ENCODE measurements at places on chromosomes 12 and 14.

DNA sequence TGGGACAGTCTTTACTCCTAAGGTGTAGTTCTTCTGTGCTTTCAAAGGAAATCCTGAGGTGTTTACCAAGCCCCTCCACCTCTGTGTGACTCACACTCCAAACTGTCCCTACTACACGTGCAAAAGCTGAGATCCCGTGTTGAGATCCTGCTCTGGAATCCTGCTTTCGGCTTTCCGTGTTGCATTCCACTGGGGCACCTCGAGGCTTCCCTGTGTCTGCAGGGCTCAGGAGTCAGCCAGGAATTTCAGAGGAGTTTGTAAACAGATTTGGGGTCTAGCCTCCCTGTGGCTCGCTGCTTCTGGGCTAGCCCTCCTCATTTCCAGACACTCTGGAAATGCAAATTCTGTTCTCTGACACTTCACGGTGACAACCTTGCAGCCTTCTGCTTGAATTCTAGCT lies 48.4 kb downstream of the CACNA2D4 start:
- no peak for DNase-seq

- DNase-seq = no peak
These were observed 220.1 kb downstream of the GLT1D1 start for GRCh38 chr12:129073157-129073915.

GRCh38 chr12:111168009-111168900 lies 200.6 kb downstream of the PHETA1 start:
- no peak for DNase-seq

- no peak for DNase-seq
These were observed 258.4 kb downstream of the AKAP6 start for GRCh38 chr14:32587461-32587860.

GRCh38 chr12:95874452-95874851 lies 15.7 kb downstream of the SNRPF start:
- DNase-seq = no peak

GRCh38 chr14:92819011-92819597 lies 25.0 kb downstream of the GOLGA5 start:
- DNase-seq = no peak

DNA sequence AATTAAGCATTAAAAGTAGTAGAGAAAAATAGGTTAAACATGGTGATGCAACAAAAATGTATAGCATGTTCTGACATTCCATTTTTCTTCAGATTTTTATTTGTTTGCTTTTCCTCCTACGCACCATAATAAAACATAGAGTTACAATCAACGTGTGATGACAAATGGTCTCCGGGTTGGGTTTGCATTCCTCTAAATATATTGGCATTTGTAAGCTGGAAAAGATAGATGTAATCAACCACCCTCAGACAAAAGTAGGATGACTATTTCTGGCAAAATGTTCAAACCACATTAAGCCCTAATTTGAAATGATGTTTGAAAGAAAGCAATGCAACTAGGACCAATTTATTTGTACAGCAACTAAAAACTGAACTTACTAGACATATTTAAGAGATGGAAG lies 58.4 kb downstream of the SLC25A21 start:
- DNase-seq = no peak

DNA sequence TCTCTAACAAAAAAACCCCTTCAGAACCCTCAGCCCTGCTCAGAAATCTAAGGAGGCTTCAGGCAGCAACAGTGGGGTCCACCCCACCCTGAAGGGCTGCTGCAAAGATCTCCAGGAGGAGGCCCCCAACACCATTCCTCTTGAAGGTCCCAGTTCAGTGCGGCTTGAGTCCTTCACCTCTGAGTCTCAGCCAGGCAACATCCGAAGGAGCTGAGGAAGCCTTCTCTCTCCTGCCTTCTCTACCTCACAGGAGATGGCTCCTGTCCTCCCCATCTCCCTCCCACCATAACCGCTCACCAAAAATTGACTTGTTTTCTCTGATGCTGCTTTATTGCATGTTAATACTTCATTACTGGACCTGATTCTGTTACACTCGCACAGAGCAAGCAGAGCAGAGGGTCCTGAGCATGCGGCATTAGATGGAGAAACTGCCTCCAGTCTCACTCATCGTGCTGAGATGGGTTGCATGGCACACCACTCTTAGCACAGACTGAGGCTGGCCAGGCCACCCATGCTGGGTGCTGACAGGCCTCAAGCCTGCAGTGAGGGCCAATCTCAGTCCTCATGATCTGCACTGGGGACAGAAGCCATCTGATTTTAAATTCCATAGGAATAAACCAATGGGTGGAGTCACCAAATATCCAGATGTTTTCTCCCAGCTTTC lies 224.8 kb downstream of the CACNA1C start:
- no peak for DNase-seq

DNA sequence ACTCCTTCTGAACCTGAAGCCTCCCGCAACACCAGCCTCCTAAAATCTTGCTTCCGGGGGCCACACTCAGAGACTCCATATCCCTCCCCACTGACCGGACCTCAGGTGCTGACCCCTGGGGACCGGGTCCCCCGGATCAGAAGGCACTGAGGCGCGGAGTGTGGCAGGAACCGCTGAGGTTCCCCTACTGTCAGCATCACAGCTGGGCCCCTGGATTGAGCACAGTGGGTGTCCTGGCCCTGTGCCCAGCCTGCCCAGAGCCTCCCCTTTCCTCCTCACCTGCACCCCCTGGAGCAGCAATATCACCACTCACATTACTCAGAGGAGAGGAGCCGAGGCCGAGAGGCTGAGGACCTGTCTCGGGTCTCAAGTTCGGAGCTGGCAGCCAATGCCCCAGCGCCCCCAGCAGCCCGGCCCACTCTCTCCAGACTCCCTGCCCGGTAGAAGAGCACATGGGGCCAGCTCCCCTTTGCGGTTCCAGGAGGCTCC lies 101.2 kb upstream of the EIF5 start:
- DNase-seq = no peak

DNA sequence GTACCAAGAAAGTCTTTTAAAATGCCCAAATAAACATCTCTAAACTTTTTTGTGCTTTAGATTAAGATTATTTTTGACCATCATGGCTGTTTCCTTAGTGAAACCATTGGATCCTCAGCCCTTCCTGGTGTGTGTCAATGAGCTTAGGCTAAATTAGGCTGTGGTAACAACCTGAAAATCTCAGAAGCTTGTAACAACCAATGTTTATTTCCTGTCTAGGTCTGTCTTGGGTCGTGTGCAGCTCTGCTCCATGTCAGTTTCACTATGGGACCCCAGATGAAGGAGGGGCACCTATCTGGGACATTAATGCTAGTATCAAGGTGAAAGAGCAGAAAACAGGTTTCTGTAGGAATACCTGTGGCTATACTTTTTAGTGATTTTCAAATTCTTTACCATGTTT lies 49.9 kb downstream of the KCNMB4 start:
- no peak for DNase-seq

DNA sequence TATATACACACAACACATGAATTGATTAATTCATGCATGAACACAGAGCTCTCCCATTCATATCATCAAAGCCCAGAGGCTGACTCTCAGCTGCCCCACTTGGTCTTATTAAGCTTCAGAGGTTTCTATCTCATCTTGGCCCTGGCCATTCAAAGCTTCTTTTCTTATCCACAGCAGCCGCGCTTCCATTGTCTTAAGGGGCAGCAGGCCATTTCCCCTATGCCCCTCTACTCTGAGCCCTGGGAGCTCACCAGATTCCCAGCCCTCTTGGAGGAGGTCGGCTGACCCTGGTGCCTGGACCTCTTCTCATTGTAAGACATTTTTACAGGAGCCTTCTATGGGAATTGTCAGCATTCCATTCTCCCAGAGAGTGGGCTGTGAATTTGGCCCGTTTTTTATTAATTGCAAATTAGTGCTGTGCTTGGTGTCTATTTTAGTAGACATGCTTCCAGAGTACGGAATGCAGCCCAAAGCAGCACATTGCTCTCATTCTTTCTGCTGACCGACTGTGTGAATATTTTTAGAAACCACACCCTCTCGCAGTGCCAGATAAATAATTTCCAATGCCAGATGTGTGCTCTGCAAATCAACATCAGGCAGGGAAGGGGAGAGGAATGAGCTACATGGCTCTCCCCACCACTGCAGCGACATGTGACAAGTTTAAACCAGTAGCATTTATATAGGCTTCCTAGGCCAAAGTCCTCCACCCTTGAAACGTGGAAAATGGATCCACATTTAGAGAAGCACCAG lies 58.5 kb downstream of the NUAK1 start:
- no peak for DNase-seq

DNA sequence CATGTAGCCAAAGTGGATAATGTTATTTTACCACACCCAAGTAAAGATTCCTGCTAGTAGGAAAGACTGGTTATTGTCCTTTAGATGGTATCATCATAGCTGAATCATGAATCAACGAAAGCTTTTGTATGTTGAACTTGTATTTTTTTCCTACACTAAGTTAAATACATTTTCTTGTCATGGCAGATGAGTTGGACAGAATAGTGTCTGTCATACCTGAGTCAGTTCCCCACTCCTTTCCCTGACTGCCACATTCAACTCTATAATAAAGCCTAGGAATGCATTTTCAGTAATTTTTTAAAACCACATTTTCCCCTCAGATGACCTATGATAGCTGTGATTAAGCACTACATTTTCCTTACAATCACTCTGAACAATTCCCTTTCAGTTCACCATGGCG lies 9.3 kb upstream of the PTHLH start:
- DNase-seq = peak; percentile 30

- DNase-seq = no peak
These were observed 379.9 kb upstream of the DCN start for GRCh38 chr12:91562476-91562875.

DNA sequence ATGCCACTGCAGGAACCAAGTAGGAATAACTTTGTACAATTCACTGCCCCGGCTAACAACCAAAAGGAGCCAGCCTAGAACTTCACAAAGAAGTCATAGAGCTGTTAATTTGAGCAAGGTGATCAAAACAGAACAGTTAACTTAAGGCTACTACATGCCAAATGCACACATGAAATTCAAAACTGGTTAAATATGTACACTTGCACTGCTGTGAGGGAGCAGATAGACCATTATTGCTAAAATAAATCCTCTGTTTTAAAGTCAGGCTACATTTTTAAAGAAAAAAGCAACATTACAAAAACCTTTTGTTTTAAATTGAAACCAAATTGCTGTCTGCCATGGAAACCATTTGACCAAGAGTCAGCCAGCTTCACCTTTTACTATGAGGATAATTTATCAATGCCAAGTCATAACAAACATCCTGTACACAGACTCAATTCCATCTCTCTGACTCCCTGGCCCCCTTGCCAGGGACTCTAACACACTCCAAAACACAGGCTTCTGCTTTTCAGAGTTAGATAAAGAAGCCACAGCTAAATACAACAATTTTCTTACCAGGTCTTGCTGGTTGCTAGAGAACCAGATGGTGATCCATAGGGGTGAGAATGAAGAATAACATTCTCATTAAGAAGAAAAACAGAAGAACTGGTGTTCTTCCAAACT lies 84.0 kb downstream of the LRP6 start:
- DNase-seq = no peak

DNA sequence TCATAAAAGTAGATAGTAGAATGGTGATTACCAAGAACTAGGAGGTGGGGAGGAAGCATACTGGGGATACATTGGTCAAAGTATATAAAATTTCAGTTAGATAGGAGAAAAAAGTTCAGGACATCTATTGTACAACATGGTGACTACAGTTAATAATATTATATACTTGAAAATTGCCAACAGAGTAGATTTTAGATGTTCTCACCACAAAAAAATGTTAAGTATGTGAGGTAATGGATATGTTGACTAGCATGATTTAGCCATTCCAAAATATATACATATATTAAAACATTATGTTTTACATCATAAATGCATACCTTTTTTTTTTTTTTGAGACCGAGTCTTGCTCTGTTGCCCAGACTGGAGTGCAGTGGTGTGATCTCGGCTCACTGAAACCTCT lies 31.0 kb downstream of the TMEM116 start:
- no peak for DNase-seq

GRCh38 chr12:38427442-38427841 lies 110.9 kb downstream of the ALG10B start:
- no peak for DNase-seq

DNA sequence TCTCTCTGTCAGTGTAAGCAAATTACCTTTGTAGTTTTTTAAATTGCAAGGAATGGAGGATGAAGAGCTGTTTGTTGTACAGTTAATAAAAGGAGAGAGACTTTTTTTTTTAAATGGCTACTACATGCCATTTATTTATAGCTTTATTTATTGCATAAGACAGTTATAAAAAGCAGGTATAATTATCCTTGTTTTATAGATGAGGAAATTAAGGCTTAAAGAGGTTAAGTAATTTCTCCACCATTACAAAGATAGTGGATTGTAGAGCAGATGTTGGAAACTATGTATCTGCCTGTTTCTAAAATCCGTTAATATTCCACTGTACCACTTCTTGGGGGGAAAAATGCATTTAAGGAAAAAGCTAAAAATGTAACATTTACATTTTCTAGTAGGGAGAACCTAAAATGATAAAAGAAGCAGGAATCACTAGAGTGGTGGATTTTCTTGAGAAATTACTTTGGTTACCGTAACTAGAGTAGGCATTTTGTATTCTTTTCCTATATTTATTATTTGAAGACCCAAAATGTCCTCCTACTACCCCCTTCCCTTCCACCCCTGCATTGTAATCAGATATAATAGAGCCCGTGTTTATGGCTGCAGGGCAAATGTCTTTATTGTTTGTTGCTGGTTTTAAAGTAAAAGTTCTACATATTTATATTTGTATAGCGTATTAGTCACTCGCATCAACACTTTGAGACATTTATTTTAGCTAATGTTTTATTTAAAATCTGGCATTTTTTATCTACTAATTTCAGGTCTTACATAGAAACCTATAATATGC lies 2.3 kb downstream of the SNAPC1 start:
- DNase-seq = no peak

- DNase-seq = no peak
These were observed 6.3 kb upstream of the SERPINA1 start for GRCh38 chr14:94394581-94395207.

DNA sequence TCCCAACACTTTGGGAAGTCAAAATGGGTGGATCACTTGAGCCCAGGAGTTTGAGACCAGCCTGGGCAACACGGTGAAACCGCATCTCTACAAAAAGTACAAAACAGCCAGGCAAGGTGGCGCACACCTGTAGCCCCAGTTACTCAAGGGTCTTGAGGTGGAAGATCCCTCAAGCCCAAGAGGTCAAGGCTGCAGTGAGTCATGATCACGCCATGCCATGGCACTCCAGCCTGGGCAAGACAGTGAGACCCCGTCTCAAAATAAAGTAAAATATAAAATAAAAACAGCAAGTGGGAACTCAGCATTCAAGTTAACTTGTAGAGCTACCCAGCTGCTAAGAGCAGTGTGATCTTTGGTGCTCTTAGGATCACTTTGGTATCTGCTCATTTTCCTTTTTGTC lies 12.7 kb downstream of the RFC5 start:
- DNase-seq = no peak
